Activated CD8-positive, alpha-beta memory T cell treated with anti-CD3 and anti-CD28 coated beads for 36 hours (primary cell): ENCODE measurements at places on chromosomes 5 and 9. TPM values are rescaled to one million over a fixed set of nuclear protein-coding genes. Genes with fewer than 3 reads are reported as not detected.

Gene NEUROG1
- not detected for total RNA-seq

Gene FAM221B
- not detected for total RNA-seq

Gene SLC25A2
- total RNA-seq = 0.21 TPM

Gene NRG2
- 0.15 TPM for total RNA-seq

Gene ALDH1B1
- 33.8 TPM for total RNA-seq

Gene STPG3
- total RNA-seq = not detected

Gene IL4
- total RNA-seq = 2.5 TPM

Gene CDH9
- total RNA-seq = not detected

Gene SLC22A4
- total RNA-seq = 2.2 TPM
